ENCODE measurements at places on chromosomes 2 and 18.
A peak's percentile ranks its signal among the peaks of the same experiment; 100 is the strongest.

GRCh38 chr18:59228351-59228750, 8.4 kb downstream of the GRP start:
- ATAC-seq, result no peak

DNA sequence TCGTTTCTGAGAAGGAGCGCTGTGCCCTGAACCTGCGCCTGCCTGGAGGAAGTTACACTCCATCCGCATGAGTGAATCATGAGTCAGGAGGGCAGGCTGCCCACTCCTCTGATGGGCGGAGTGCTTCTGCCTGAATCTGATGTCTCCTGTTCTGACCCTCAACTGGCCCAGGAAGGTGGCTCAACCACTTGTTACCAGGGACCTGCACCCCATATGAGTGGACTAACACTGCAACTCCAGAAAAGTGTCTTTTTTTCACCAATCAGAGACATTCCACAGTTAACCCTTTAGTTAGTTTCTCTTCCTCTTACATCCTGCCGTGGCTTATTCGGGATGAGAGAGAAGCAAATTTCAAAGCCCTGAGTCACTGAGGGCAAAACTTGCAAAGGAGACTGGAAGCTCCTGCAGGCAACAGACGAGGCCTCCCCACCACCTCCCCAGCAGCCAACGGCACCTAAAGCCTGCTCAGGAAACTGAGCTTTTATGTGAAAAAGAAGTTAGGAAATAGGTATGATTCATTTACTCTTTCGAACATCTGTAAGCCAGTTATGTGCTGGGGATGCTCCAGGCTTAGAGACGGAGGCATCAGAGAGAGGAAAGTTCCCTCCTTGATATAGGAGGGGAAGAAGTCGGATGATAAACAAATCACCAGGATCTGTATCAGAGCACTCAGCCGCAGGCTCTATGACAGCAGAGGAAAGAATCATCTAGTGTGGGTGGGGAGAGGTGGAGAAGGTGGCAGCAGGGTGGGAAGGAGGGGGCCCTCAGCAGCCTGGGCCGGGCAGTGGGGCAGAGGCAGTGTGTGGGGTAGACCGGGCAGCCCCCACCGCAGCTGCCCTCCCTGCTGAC, 30.9 kb downstream of the MBP start:
- ATAC-seq, result peak; percentile 44

DNA sequence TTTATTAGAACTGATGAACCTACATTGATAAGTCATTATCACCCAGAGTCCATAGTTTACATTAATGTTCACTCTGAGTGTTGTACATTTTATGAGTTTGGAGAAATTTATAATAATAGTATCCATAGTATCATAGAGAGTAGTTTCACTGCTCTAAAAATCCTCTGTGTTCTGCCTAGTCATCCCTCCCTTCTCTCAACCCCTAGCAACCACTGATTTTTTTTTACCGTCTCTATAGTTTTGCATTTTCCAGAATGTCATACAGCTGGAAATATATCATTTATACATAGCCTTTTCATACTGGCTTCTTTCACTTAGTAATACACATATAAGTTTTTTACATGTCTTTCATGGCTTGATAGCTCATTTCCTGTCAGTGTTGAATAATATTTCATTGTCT, 231.1 kb downstream of the RAD51AP2 start:
- ATAC-seq, result no peak

DNA sequence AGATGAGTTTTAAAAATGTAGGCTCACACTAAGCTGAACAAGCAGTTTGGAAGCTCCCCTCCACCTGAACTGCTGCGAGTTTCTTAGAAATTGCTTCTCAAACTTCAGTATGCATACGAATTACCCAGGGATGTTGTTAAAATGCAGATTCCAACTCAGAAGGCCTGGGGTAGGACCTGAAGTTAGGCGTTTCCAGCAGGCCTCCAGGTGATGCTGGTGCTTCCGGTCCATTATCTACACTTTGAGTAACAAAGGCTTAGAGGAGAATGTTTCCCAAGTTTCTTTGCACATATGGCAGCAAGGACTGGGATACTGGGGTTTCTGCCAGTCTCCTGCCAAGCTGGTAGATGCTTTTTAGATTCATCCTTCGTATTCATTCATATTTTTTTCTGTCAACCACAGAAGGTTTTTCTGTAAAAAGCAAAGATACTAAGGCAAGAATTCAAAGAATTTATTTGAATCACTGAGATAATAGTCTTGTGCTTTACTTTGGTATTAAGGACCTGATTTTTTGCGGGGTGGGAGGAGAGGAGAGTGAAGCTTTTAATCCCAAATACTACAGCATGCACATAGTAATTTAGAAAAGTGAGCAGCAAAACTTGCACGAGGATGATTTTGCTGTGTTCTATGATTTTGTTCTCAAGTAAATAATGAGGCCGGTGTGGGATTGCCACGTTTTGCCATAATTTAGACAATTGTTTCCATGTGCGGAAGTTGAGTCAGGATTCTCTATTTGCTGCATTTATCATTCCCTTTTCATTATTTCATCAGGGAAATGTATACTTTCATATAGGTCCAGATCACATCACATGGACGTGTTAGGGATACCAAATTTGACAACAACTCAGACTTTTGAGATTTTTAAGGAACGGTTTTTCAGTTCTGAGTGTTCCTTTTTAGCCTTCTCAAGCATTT, 137.6 kb upstream of the SPATS2L start:
- ATAC-seq, result no peak

DNA sequence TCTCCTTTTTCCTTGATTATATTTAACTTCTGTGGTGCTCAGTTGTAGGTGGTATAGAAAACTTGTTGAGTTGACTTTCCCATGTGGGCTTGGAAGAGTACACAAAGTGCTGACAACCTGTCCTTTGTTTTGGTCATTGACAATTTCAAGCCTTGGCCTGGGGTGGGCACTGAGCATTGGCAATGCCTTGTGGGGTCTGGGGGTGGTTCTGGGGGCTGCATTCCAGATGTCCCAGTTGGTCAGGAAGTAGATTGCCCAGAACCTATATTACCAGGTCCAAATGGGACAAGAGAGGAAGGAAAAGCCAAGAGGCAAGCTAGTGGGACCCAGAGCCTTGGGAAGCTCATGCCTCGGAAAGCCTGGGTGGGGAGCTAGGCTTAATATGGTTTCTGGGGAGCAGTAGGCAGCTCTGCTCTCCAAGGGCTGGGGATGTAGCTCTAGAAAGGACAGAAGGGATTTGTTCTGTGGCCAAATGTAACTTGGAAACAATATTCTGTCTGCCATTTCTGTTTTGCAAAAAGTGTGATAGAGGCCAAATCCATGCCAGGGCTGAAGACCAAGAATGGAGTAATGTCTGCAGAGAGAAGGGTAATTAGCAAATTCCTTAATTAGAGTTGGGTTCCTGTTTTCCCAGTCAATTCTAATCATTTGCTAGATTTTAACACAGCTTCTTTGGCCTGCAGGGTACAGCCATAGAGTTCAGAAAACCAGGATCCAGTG, 87.4 kb downstream of the SLC4A3 start:
- ATAC-seq, result no peak

DNA sequence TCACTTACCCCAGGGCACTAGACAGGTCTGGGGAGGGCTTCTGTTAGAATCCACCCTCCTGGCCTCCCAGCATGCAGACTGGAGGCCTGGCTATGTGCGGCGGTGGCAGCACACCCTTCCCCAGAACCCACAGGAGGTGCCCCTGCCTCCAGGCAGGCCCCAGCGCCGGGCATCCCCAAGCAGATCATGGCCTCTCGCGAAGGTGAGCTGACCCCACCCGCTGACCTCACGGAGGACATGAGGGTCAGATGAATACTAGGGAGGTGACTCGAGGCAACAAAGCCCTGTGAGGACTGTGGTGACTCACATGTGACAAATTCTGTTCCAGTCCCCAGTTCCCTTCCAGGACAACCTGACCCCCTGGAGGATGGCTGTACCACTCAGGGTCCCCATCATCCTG, 1.9 kb downstream of the MAB21L4 start:
- peak; percentile 14 for ATAC-seq

DNA sequence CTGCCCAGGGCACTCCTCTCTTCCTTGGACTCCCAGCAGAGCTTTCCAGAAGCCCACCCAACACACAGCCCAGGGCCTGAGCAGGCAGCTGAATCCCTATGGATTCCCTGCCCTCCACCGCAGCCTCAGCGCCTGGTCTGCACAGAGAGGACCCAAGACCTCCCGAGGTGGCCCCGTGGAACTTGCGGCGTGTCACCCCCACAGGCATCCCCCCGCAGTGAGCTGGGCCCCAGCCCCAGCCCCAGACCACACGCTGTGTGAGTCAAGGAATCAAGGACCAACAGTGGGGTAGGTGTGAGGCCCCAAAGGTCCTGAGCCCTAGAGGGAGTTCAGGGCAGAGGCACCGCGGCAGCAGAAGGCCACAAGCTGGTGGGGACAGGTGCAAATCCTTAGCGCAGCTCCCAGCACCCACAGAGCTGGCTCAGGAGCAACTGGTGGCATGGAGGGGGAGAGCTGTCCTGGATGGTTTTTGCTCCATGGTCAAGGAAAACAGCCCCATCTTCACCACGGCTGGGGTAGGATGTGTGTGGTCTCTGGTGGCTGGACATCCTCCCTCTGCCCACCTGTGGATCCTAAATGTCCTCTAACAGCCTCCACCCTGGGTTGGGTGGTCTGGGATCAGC, 8.5 kb downstream of the HS6ST1 start:
- no peak for ATAC-seq

DNA sequence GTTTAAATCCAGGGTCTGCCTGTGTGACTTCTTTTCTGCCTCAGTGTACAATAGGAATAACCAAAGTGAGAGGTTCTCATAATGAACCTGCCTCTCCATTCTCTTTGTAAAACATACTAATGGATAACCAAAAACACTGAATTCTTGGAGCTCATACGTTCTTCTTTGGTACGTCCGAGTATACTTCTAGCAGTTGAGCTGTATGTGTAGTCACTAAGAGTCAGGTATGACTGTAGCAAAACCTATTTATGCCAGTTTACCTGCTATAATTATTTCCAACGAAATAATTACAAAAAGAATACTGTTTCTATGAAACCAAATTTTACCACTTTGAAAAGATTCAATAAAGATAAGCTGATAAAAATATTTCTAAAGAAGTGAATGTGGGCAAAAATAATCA, 109.2 kb downstream of the IKZF2 start:
- ATAC-seq, result no peak

DNA sequence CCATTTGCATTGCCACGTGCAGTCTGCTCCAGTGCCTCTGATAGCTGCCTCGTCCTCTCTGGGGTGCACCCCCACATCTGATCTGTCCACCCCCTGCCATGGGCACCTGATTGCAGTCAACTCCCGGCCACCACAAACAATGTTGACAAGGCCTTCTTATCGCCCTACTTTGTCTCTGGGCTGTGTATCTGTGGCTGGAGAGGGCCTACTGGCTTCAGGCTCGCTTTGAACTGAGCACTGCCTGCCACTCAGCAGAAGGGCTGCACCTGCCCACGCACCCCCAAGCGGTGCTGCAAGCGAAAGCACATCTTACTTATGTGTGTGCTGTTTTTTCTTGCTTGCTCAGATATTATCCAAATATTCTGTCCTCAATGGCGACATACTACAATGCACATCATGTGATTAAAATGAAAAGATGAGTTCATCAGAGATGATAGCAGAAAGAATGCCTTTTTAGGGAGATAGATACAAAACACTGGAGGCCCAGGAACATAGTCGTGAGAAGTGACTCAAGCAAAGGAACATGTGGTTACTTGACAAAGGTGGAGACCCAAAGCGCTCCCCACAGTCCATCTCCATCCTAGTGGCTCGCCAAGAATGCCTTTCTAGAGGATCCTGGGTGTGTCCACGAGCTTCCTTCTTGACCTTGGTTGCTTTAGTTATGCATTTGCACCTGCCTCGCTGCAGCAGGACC, 28.8 kb downstream of the FBLN7 start:
- no peak for ATAC-seq

DNA sequence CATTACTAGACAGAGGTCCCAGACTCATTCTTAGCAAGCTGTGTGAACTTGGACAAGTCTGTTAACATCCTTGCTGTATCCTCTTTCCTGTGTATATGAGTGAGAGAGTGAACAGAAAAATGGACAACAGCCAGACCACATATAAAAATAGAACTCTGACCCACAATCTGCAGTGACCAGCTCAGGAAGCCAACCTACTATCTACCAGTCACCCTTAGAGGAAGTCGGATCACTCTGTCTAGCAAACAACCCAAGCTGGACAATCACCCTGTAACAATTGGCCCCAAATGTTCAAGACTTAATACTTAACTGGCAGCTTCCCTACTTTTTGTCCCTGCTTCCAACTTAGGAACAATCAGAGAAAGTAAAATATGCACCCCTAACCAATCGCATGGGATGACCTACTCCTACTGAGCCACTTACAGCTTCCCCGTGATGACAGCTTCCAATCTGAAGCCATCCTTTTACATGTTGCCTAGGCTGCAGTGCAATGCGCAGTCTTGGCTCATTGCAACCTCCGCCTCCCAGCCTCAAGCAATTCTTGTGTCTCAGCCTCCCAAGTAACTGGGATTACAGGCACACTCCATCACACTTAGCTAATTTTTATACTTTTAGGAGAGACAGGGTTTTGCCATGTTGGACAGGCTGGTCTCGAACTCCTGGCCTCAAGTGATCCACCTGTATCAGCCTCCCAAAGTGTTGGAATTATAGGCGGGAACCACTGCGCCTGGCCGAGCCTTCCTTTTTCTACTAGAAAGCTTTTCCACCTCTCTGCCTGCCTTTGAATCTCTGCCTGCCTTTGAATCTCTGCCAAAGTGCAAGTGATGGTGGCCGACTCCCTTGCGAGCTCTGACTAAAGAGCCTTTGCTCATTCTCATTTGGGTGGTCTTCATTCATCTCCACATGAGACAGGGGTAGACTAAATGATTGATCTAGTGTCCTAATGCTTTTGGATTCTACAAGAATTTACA, 158.3 kb upstream of the NDUFV2 start:
- ATAC-seq, result no peak

GRCh38 chr2:239774933-239775622, 250.1 kb downstream of the NDUFA10 start:
- no peak for ATAC-seq
